ENCODE measurements at places on chromosomes 2 and 18. TPM values are rescaled to one million over a fixed set of nuclear protein-coding genes. Genes with fewer than 3 reads are reported as not detected.

The NTSR2 gene
- total RNA-seq = not detected

The LONRF2 gene
- 0.44 TPM for total RNA-seq

The GDF7 gene
- not detected for total RNA-seq

The AGXT gene
- total RNA-seq = not detected

The TLX2 gene
- total RNA-seq = not detected

The APCDD1 gene
- 63.5 TPM for total RNA-seq

The TFPI gene
- 325 TPM for total RNA-seq

The VIT gene
- 10.0 TPM for total RNA-seq

The RRM2 gene
- 4.6 TPM for total RNA-seq

The TOGARAM2 gene
- total RNA-seq = 0.94 TPM

The SLC25A12 gene
- 17.2 TPM for total RNA-seq

The PDCL3 gene
- total RNA-seq = 10.2 TPM

Data from cardiac ventricle fibroblast (primary cell).